ENCODE measurements at places on chromosomes 13 and 19. TPM values are rescaled to one million over a fixed set of nuclear protein-coding genes. Genes with fewer than 3 reads are reported as not detected.

TOMM40 gene
- total RNA-seq: 63.2 TPM

ZNF700 gene
- total RNA-seq: 5.9 TPM

LRRC8E gene
- 6.2 TPM for total RNA-seq

MEIOSIN gene
- total RNA-seq: not detected

FGF21 gene
- not detected for total RNA-seq

DZIP1 gene
- total RNA-seq: 20.2 TPM

IFI30 gene
- total RNA-seq: 29.1 TPM

CFAP97D2 gene
- not detected for total RNA-seq

ASF1B gene
- 17.6 TPM for total RNA-seq

DOHH gene
- 7.3 TPM for total RNA-seq

CGB5 gene
- total RNA-seq: not detected

UFM1 gene
- total RNA-seq: 56.2 TPM

ZNF560 gene
- total RNA-seq: 0.20 TPM

ZNF490 gene
- total RNA-seq: 7.3 TPM

C19orf67 gene
- total RNA-seq: not detected

ELSPBP1 gene
- total RNA-seq: not detected

CEACAM16 gene
- total RNA-seq: not detected

LHFPL6 gene
- 59.2 TPM for total RNA-seq

APOC1 gene
- 2.3 TPM for total RNA-seq

All from subcutaneous preadipocyte (primary cell).